EL (cell line): ENCODE measurements at places on chromosomes 13 and 19.

DNA sequence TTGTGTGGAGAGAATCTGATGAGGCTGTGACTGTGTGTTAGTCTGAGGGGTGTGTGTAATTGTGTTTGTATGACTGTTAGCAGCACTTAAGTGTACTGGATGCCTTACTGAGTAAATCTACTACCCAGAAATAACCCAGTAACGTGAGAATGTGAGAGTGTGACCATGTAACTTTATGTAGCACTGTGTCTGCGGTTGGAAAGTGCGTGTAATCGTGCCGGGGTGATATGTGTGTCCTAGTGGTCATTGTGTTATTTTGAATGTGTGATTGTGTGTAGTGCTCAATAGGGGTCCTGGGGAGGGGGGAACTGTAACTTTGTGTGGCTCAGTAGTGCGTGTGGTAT, 550 bp downstream of the ZNF383 start:
- no peak for DNase-seq

GRCh38 chr13:67100730-67101129, 129.4 kb downstream of the PCDH9 start:
- peak; percentile 7 for DNase-seq

GRCh38 chr19:8655340-8655709, 24.9 kb downstream of the NFILZ start:
- DNase-seq, result no peak

- DNase-seq, result no peak
These were observed 347.4 kb downstream of the FGF9 start for GRCh38 chr13:22018076-22018835.

GRCh38 chr19:45142726-45143110, 18.1 kb downstream of the NKPD1 start:
- no peak for DNase-seq

DNA sequence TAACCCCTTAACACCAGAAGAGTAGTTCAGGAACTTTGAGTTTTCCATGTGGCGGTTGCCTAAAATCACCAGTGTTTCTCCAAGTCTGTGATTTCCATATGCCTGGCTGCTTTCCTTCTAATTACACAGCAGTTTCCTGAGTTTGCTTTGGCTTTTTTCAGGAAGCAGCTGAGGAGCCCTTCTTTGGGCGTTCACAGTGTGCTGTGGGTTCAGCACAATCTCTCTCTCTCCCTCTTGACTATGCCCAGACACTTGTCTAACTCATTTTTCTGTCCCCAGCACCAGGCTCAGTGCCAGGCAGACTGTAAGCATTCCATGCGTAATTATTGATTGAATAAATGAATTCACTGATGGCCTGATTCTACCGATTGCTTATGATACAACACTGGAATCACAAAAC, 19.7 kb downstream of the SCEL start:
- DNase-seq, result no peak

- DNase-seq, result no peak
These were observed 185.4 kb downstream of the FOXO1 start for GRCh38 chr13:40480915-40481516.
